NCI-H187 (cell line): ENCODE measurements at places on chromosomes 13 and 19.

- DNase-seq, result no peak
Measured at GRCh38 chr19:43694553-43694952, 21.3 kb upstream of the IRGC start.

GRCh38 chr13:99103536-99103935 lies 97.1 kb upstream of the UBAC2 start:
- DNase-seq, result no peak

DNA sequence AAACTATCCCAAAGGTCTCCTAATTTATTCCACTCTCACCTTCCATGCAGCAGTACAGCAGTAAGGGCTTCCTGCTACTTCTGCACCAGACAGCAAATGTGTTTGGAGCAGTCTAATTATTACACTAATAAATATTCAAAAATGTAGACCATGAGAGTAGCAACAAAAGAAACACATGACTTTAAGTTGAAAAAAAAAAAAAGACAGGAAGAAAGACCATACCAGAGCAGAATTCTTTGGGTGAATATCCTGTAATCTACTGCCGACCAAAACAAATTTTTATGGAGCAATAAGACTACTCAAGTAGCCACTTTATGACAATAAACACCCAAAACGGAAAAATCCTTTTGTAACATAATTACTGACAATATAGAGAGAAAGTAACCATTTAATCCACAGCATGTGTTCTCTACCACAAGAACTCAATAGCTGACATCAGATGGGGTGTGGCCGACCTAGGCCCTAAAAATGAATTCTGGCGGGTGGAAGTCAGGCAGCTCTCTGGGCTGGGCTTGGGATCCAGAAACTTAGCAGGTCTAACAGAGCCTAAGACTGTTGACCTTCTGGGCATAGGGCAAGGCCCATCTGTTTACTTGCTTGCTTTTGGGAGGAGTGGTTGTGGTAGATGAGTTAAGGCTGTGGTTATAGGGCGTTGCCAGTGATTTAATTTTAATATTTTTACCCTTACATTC lies 4.6 kb downstream of the KLF12 start:
- no peak for DNase-seq

GRCh38 chr19:55502197-55502952 lies 14.1 kb downstream of the SSC5D start:
- no peak for DNase-seq

DNA sequence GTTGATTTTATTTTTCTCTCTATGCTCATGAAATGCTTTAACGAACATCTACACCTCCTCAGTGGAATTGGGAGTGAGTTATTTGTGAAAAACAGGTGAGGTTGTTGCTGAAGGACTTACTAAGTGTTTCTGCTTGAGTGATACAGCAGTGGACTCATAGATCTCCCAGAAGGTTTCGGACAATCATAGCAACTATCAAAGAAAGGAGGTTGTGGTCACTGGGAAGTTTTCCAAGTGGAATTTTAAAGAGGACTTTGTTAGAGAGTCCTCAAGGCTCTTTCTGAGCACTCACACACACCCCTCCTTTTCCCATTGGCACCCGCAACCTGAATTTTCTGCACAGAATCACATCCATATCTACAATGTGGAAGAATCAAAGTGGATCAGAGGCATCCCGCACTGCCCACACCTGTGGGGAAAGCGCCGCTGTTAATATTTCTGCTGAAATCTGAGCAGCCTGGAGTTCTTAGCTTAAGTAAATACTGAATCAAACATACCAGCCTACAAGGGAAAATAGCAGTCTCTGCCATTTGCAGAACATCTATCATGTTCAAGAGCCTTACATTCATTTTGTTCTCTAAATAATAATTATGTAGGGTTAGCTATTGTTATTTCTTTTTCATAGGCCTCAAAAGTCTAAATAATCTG lies 719.4 kb downstream of the DIAPH3 start:
- peak; percentile 45 for DNase-seq

DNA sequence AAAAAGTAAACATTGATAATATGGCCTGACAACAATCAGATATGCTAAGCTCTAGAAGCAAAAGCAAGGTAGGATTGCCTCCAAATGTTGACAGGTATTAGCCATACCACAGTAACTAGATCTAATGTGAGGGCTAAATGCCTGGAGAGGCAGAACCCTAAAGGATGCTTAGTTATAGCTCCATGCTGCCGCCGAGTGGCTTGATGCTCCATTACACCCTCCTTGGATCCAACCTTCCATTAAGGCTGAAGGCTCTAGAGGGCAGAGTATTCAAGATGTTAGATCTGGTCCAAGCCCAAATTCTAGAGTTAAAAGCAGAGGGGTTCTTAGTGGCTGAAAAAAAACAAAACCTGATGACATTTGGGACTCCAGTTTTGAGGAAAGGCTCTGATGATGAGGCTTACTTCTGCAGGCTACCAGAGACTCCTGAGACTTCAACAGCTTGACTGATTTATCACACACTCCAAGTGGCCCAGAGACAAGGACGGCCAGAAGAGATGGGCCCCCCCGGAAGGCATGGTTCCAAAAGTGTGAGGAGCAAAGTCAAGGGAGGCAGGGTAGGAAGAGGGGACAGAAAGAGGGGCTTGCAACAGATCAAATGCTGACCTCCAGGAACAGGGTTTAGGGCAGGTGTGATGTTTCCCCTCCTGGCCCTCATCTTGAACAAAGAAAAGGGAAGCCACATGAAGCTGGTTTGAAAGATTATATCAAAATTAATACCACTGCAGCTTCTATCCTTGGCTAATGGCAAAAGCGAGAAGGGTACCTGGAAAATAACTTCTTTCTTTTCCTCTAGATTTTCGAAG lies 21.9 kb upstream of the CPB2 start:
- DNase-seq, result peak; percentile 36

DNA sequence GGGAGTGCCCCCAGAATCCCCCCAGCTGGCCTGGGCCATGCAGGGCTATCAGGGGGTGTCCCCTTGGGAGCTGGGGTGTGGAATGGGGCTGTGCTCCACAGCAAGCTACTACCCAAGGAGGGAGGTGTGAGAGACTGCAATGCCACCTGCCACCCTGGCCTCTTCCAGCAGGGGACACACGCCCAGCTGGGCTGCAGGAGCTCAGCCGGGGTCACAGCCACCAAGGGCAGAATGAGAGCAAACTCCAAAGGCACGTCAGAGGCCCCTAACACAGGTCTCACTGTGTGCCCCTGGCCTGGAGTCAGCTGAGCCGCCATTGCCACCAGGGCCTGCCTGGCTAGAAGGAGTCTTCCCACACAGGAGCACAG lies 55.5 kb downstream of the MLLT1 start:
- no peak for DNase-seq

- DNase-seq, result no peak
Measured at GRCh38 chr13:99273128-99273527, 14.9 kb upstream of the GPR18 start.

DNA sequence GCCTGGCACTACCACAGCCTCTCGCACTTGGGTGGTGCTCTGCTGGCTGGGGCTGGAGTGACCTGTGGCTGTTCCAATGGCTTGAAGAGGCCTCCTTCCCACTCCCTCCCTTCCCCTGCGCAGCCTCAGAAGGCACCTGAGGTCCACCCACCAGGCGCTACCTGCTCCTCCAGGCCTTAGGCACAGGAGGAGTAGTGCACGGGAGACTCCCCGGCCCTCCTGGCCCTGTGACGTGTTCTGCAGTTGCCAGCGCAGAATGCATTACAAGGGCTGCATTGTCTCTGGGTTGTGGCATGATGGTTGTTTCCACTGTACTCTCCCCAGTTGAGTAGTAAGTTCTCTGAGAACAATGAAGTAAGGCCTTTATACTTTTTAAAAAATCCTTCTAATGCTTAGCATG lies 128.6 kb downstream of the TEX29 start:
- DNase-seq, result no peak

GRCh38 chr13:99007414-99007986 lies 29.6 kb upstream of the DOCK9 start:
- no peak for DNase-seq

DNA sequence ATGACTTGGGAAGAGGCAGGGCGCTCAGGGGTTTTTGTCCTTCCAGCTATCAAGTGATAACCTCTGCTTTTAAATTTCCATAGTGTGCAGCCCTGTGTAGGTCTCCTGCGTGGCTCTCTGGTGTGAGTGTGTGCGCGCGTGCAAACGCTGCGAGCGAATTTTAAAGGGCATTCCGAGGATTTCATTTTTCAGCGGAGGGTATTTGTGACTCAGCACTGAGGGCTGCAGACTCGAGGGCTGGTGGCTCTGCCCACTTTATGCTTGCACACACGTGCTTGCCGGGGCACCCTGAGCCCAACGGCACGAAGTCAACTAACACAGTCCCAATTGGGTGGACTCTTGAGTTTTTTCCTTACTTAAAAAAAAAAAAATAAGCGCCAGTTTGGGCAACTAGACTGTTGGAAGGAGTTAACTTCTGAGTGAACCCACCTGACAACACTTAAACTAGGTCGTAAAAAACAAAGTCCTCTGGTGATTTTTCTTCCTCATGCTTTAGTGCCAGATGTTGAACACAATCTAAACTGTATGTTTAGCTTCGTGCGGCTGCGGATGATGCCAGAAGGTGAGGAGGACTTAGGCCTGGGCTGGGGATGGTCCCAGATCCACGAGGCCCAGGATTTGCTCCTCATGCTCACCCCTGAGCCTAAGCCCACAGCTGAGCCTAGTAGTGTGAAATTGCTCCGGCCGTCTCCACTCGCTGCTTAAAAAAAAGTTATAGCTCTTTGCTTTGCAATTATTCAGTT lies 2.1 kb downstream of the FGF9 start:
- DNase-seq, result no peak

DNA sequence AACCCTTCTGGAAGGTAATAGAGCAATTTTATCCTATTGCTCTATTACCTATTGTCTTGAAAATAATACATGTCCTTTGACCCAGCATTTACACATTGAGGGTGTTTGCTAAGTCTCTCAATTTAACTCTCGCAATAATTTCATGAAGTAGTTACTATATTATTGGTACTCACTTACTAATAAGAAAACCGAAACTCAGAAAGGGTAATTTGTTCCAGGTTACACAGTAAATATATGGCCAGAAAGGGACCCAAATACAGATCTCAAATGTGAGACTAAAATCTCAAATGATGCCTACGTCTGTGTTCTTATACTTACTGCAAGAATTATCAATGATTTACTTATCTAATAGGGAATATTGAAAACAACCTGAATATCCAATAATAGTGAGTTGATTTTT lies 29.7 kb upstream of the FAM216B start:
- DNase-seq, result no peak

GRCh38 chr13:102825921-102826706 lies 19.7 kb upstream of the ERCC5 start:
- DNase-seq, result no peak

DNA sequence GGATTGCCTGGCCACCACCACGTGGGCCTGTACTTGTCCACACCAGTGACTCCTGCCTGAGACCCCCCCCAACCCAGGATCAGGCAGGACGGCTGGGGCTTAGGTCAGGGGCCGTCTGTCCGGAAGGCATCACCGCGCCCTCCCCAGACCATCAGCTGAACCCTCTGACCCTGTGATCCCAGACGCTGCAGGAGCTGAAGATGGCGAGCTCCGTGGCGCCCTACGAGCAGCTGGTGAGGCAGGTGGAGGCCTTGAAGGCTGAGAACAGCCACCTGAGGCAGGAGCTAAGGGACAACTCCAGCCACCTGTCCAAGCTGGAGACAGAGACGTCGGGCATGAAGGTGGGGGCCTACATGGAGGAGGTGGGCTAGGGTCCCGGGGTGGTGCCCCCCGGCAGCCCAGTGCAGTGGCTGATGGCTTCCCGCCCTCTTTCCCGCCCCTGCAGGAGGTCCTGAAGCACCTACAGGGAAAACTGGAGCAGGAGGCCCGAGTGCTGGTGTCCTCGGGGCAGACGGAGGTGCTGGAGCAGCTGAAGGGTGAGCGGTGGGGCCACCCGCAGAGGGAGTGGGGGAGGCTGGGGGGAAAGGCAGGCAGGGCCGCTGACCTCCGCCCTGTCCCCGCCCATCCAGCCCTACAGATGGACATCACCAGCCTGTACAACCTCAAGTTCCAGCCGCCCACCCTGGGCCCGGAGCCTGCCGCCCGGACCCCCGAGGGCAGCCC lies 3.0 kb downstream of the APC2 start:
- no peak for DNase-seq

GRCh38 chr13:75963302-75963701 lies 327.2 kb downstream of the LMO7 start:
- DNase-seq, result no peak

GRCh38 chr13:112721198-112722104 lies 31.6 kb downstream of the ATP11A start:
- no peak for DNase-seq

GRCh38 chr13:111372651-111373425 lies 52.4 kb downstream of the TEX29 start:
- no peak for DNase-seq

GRCh38 chr19:3695986-3696659 lies 4.1 kb downstream of the PIP5K1C start:
- no peak for DNase-seq

- no peak for DNase-seq
Measured at GRCh38 chr13:25743421-25743820, 308.4 kb downstream of the SHISA2 start.

GRCh38 chr13:46495066-46495465 lies 57.9 kb upstream of the LRCH1 start:
- DNase-seq, result no peak

DNA sequence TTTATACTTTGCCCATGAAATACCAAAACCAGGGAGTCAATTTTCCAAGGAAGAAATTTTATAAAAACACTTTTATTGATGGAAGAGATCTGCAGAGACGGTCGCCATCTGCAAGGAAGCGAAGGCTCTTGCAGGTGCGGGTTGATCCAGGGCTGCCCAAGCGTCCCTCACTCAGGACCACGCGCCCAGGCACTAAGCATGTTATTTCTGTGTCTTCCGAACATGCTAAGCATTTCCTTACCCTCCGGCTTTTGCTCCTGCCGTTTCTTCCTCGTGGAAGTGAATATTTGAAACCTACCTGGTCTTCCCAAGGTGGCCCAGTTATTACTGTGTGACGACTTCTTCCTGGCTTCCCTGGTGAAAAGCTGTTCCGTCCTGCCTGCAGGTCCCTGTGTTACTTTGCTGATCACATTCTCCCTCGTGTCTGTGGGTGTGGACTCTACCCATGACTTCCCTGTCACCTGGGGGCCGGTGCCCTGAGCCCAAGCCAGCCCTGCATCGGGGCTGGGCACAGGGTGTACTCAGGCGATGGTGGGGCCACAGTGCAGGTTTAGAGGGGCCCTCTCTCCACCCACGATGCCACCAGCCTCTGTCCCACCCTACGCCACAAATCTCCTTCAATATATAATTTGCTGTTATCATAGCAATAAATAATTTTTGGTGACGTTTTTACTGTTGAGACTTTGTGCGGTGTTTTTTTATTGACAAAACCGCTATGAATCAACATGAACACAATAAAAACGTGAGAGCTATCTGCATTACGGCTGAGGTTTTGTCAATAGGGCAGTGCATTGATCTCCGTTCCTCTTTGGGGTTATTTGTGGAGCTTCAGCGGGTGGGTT lies 119.4 kb downstream of the URI1 start:
- no peak for DNase-seq

DNA sequence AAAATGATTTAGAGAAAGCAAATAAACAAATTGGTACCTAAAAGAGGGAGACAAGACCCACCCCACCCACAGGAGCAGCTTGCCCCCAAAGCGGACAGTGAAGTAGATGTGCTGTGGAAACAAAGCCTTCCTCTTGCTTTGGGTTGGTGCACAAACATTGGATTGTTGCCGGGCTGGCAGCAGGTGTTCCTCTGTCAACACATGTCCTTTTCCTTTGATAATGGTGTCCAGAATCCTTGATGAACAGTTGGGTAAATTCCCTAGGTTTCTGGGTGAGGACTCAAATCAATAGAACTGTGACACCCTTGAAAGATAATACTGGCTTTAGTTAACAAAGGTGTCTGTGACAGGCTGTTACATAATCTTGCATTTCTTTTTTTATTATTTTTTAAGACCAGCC lies 311.8 kb downstream of the SPRY2 start:
- DNase-seq, result no peak

- no peak for DNase-seq
Measured at GRCh38 chr13:110334256-110334655, 27.2 kb downstream of the COL4A2 start.
